ENCODE measurements at places on chromosomes 12 and 14.

DNA sequence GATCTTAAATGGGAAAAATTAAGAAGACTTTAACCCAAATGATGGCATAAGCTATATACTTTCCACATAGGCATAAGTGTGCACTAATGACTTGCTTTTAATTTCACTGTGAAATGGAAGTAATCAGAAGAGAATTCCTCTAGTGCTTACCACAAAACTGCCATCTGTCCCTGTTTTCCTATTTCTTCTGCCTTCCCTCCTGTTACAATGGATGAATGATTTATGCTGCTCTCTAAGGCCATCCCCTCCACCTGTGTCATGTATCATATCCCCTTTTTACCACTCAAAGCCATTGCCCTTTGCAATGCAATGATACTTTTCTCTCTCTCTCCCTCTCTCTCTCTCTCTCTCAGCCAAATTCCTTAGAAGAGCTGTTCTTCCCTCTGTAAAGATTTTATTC is 109.1 kb downstream of the C12orf50 start:
- DNase-seq, result no peak

DNA sequence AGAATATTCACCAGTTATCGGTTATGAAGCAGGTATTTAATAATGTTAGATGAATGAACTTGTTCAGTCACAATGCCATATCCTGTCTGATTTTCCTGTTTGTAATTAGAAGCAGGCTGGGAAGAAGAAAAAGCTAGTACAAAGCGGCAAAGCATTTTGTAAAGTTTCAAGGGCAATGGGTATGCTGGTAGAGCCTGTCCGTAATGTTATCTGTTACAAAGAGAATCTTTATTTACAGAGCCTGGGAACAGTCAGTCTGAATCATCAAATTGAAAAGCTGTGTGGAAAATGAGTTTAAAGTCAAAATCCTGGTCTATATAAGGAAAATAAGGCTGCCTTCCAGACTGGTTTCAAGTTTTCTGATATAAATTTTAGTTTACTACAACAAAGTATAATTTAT is 40.5 kb downstream of the PARP11 start:
- DNase-seq, result no peak

- DNase-seq, result no peak
Measured at GRCh38 chr14:77980475-77981321, 180.8 kb downstream of the ADCK1 start.

DNA sequence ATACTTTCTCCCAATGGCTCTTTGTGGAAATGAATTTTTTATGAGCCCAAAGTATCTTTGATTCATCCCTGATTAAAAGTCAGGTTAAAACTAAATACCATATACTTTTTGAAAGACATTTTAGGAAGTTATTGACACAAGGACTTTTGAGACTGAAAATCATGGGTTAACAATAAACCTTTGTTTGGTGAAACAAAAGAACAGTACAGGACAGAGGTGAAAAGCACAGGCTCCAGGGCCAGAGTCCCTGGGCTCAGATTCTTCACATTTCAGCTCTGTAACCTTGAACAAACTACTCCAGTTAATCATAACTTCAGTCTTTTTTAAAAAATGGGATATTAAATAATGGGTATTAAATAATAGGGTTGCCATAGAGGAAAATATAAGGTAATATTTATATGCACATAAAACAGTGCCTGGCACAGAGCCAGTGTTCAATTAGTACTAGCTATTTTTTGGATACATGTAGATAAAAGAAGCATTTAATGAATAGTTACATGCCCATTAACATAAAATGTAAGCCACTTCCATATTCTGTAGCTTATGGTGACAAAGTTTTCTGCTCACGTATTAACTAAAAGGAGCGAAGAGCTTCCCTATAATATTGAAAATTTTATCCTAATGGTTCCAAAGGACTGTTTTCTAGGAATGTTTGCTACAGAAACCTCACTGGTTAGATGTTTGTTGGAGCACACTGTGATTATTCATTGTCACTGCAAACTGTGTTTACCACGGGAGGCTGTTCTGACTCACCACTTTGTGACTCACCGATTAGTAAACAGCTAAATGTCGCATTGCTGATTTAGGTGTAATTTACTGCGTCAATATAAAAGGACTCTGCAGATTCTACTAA is 255.4 kb downstream of the DAD1 start:
- DNase-seq, result no peak

- no peak for DNase-seq
Measured at GRCh38 chr14:97095269-97095668, 298.1 kb downstream of the VRK1 start.

- no peak for DNase-seq
Measured at GRCh38 chr12:93614917-93615596, 42.6 kb downstream of the SOCS2 start.

- no peak for DNase-seq
Measured at GRCh38 chr12:45615268-45615667, 114.2 kb upstream of the ARID2 start.

DNA sequence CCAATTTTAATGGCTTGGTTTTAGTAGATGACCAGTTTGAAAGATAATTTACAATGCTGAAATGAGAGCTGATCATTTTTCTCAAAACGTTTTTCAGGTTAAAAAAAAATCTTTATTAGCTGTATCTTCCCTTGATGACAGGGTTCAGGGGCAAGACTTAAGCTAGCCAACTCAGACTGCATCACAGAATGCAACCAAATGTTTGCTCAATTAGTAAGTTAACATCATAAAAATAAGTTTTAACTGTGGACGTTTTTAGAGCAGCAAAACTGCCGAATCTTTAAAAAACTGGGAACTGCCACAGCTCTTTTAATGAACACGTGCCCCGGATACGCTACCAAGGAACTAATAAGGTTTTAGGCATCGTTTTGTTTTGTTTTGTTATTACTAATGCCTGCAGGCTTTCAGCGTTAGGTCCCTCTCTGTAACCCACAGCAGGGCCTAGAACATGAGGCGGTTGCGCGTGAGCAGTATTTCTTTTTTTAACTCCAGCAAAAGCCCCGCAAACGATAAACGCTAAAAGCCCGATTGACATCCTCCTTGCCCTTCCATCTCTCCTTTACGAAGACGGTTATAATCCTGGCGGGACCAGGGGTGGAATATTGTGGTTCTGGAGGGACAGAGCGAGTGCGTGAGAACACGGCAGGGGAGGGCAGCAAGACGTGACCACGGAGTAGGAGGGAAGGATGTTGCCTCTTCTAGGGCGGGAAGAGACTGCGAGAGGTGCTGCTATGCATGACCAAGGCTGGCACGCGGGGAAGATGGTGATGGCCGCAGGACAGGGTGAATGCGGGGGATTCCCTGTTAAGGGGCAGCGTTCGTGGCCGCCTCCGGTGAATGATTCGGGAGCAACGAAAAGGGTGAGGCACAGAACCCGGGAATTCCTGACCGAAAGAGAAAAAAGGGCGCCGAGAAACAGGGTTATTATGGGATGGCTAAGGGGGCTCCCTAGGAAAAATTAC is 652 bp downstream of the SUPT16H start:
- peak; percentile 27 for DNase-seq

- DNase-seq, result no peak
Measured at GRCh38 chr12:120314220-120314619, 12.1 kb downstream of the SIRT4 start.

GRCh38 chr14:94689218-94689984 is 77.2 kb downstream of the SERPINA3 start:
- DNase-seq, result peak; percentile 35

DNA sequence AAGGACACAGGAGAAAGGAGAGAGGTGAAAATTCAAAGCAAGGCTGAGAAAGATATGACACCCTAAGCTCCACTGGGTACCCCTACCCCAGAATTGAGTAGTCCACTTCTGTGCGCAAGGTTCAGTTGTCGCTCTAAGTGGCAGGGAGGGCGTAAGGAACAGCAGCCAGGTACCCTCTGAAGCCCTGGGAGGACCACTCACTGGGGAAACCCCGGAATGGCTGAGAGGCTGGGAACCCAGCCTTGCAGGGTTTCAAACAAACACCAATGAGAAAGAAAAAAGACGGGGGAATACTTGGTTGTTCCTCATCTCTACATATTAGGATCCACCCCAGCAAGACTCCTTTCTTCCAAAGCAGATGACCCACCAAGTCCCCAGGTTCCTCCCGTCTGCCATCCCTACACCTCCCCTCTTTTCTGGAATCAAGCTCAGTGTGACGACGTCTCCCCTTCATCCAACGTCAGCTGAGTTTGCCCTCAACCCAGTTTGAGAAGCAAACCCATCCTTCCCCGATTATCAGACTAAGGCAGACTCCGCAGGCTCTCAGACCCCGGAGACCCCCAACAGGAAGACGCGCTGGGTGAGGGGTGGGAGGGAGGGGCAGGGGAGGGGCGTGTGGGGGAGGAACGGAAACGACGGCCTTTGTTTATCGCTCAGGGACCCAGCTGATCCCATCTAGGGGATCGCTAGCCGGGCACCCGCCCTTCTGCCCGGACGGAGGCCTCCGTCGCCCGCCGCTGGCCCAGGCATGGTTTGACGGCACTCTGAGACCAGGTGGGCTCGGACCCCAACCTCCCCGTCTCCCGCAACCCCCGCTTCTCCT is 795 bp downstream of the LMBR1L start:
- no peak for DNase-seq

DNA sequence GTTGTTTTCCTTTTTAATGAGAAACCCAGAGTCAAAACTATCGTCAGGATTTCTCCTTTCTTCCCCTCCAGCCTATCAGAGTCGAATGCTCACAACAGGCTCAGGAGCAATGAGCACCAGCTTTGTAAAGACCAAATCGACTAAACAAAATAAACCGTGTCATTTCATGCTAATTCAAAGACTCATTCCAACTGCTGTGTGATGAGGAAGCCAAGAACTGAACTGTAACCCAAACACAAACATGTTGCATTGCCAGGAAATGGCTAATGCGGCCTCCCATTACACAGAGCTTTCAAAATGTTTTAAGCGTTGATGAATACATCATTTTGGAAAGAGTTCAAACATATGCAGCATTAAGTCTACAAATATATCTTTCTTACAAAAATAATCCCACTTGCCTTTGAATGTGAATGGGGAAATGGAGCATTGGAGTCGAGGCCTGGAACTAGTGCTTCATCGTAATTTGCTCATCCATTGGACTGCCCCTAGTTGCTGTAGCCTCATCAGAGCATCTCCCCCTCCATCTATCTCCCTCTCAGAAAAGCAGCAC is 349.5 kb downstream of the GXYLT1 start:
- DNase-seq, result no peak

- DNase-seq, result no peak
Measured at GRCh38 chr12:16198884-16199283, 78.6 kb downstream of the SLC15A5 start.

DNA sequence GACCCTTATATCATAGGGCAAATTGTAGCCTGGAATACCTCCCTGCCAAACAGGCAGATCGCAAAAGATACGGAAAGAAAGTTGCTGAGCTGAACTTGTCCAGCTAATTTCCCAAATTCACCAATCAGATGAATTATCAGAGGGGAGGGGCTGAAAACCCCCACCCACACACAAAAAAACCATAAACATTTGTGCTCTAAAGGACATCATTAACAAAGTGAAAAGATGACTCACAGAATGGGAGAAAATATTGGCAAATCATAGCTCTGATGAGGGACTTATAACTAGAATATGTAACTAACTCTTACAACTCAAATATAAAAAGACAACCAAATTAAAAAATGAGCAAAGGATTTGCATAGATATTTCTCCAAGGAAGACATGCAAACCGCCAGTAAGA is 36.3 kb downstream of the PTHLH start:
- DNase-seq, result no peak

DNA sequence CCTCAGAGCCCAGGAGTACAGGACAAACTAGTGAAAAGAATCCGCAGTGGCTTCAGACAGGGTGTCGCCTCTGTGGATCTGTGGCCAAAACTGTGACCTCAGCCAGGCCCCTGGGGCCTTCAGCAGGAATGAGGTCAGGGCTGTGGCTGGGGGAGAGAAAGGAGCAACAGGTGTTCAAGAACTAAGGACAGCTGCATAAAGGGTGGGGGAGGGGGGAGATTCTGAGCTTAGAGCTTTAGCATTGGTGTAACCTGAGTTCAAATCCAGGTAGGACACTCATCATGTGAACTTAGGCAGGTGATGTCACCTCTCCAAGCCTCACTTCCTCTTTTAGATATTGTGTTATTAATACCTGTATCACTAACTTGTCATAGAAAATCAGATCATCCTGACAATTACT is 40.9 kb upstream of the CORO1C start:
- DNase-seq, result no peak

- no peak for DNase-seq
Measured at GRCh38 chr12:70828351-70828750, 92.2 kb downstream of the PTPRR start.

- DNase-seq, result no peak
Measured at GRCh38 chr12:133081159-133081780, 547 bp downstream of the ZNF140 start.

Measured in activated B cell treated with CpG ODN at 0.5 μM for 24 hours (primary cell).